ENCODE measurements at places on chromosomes 5 and 9.

DNA sequence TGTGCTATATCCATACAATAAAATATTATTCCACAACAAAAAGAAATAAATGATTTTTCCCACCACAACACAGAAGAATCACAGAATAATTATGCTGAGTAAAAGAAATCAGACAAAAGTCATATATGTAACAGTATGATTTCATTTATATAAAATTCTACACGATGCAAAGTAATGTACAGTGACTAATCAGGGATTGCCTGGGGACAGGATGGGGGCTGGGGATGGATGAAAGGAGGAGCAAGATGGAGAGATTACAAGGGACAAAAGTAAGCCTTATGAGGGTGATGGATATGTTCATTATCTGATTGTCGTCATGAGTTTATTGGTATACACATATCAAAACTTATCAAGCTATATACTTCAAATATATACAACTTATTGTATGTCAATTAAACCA, 154.0 kb downstream of the FBN2 start:
- DNase-seq, result no peak

GRCh38 chr9:137198902-137199283, 1.6 kb downstream of the TPRN start:
- DNase-seq, result no peak

GRCh38 chr5:95924720-95925377, 36.8 kb downstream of the ELL2 start:
- no peak for DNase-seq

GRCh38 chr5:176817841-176818377, 7.5 kb downstream of the UNC5A start:
- no peak for DNase-seq

GRCh38 chr9:3906437-3907213, 380.8 kb upstream of the RFX3 start:
- DNase-seq, result no peak

DNA sequence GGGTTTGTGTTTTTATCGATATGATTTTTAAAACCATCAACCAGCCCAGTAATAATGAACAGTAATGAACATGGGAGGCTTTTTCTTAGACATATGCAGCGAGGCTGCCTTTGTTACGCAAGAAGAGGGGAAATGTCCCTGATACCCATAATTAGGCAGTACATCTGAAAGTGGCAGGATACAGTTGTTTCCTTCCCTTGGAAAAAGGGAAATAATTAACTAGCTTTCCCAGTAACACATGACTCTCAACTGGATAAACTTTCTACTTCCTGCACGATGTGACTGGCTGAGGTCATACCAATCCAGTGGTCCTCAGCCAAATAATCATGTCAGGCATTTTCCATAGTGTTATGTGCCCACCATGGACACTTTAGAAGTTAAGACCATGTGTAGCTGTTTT, 431.6 kb upstream of the C9orf72 start:
- DNase-seq, result no peak

DNA sequence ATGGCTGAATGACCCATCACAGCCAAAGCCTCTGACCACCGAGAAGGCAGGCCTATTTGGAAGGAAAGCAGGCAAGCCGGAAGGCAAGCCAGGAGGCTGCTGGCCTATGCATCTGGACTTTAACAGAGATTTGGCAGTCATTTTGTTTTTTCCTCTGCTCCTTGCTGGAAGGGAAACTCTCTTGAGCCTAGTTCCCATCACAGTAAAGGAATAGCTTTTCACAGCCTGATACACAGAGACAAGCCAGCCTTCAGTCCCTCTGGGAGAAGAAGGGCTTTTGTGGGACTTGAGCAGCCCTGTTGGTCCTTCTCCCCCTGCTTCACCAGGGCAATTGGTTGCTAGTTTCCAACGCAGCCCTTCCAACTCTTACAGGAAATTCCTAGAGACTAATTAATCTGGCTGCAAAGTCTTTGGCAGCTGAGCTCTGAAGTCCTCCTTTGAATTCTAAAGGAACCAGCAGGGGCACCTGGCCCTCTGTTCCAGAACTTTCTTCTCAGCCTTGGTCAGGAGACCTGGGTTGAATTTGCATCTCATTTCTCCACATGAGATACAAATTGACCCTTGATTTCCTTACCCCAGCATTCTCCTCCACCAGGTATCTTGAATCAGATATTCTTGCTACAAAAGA, 157.3 kb upstream of the EPB41L4A start:
- DNase-seq, result peak; percentile 57

DNA sequence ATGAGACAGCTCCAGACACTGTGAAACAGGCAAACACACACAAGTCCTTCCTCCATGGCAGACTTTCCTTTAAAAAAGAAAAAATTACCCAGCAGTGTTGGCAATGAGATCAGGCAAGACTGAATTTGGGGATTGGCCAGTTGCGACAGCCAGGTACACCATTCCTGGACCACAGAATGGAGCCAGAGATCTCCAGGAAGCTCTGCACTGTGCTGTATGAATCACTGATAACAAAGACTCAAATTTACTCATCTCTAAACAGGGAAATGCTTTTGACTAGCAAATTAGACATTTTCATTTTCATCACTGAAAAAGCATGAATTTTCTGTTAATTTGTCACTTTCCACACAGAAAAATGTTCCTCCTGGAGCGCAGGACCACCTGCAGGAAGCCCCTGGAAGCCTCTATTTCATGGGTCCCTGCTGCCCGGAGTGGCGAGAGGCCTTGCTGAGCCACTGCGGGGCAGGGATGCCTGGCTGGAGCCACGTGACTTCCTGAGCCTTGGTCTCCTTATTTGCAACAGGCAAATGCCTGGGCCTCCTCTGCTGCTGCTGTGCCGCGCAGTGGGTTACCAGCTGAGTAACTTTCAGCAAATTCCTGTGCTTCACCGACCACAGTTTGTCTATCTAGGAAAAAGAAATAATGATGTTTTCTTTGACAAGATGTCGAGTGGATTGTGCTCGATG, 185.9 kb upstream of the ZNF618 start:
- no peak for DNase-seq

DNA sequence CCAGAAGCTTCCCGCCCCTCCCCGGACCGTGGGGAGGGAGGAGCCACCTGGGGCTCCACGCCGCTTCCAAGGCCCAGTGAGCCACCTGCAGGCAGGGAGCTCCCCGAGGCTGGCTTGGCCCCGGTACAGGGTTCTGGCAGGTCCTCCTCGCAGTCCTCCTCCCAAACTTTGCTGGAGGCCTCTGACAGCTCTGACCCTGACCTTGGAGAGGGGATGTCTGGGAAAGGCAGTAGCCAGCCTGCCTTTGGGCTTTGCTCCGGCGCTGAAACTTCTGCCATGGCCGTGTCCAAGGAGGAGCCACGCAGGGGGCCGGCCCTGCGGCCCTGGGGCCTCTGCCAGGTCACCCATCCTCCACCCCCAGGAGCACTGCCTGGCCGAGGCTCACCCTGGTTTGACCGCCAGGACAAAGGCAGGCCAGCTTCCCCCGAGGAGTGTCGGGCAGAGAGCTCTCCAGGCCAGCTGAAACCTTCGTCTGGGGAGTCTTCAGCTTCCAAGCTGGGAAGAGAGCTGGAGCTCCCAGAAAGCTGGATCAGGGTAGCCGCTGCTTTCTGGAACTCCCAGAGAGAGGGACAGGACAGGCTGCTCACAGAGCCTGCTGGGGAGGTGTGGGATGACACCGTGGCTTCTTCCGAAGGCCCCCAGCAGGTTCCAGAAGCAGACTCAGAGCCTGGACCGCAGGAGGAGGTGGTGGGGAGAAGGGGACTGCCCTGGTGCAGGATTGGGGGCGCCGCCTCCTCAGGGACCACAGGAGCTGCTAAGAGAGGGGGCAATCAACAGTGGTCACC, 9.0 kb upstream of the QSOX2 start:
- no peak for DNase-seq

DNA sequence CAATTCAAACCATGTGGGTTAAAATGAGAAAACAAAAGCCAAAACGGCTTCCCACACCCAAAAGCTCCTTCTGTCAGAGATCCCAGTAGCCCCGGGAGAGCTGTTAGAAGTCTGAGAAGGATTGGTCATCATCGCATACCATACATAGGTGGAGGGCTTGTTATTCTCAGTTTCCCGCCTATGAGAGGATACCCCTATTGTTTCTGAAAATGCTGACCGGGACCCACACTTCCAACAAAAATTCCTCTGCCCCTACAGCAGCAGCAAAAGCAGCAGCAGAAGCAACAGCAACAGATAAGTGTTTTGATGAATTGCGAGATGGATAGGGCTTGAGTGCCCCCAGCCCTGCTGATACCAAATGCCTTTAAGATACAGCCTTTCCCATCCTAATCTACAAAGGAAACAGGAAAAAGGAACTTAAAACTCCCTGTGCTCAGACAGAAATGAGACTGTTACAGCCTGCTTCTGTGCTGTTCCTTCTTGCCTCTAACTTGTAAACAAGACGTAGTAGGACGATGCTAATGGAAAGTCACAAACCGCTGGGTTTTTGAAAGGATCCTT, at the start of gene TEK:
Gene TEK, plus strand, starts transcription at position 245 of the 561 bp plus-strand sequence. CDS start 366 bp downstream, outside the sequence.
- peak; percentile 32 for DNase-seq

DNA sequence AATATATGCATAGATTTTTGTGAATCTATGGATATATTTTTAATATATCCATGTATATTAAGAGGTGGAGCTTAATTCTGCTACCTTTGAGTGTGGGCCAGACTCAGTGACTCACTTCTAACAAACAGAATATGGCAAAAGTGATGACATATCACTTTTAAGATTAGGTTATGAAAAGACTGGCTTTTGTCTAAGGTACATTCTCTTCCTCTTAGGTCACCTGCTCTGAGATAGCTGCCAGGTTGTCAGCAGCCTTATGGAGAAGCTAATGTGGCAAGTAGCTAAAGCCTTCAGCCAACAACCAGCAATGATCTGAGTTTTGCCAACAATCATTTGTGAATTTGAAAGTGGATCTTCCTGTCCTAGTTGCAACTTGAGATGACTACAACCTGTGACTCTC, 83.8 kb downstream of the ANKRD31 start:
- no peak for DNase-seq

DNA sequence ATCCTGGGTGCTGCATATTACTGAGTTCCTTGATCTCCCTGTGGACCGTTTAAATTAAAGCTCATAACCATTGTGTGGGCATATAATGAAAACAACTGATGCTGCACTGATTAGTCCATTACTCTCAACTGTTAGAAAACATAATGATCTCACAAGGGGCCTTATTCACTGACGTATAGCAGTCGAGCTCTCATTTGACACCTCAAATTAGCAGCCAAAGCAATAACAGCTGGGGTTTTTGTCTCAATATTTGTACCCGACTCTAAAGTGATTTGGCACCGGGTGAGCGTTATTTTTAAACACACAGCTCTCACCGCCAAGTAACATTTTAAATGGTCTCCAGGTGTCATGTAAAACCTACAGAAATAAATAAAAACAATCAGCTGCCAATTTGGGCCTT, 252.2 kb upstream of the PANK3 start:
- no peak for DNase-seq

DNA sequence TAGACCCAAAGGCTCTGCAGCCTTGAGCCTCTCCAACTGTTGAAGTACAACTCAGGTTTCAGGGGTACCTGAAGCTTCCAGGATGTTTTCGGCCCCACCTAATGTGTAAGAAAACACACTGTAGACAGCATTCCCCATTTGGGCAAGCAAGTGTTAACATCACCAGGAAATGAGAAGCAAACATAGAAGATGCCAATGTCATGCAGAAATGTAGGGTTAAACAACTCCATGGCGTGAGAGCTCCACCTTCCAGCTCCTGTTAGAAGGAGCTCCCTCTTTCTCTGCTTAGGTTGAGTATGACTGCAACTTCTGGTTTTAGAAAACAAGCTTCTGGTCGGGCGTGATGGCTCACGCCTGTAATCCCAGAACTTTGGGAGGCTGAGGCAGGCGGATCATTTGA, 31.0 kb upstream of the DENND1A start:
- DNase-seq, result no peak

DNA sequence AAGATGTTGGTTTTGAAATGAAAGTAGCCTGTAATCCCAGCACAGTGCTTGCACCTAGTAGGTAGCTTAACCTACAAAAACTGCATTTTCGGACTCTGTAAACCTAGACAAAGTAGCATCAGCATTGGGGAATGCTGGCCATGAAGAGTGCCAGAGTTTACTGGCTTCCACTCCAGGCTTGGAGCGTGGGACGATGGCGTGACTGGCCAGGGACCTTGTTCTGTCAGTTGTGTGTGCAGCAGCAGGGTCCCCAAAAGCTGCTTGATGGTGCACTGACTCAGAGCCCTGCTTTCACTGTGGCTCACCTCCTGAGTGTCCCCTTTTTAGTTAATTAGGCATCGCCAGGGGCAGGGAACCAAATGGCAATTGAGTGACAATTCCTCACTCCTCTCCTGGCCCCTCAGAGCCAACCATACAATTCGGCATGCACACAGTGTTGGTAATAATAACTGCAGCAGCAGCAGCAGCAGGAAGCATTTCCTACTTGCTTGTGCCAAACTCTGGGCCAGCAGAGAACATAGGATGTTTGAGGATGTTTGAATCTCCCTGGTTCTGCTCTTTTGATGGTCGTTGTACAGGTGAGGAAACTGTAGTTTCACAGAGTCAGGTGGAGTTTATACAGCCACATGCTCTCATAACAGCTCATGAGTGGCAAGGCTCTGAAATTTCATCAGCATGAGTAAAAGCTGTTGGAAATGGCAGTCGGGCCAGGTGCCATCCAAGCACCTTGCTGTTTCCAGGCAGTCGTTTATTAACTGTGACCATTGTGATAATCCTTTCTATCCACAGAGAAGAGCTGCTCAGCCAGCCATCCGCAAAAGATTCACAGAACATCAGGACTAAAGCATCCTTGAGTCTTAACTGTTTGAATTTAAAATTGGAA, 4.2 kb downstream of the UBE2QL1 start:
- no peak for DNase-seq

GRCh38 chr5:53917095-53917494, 356.7 kb downstream of the NDUFS4 start:
- no peak for DNase-seq

DNA sequence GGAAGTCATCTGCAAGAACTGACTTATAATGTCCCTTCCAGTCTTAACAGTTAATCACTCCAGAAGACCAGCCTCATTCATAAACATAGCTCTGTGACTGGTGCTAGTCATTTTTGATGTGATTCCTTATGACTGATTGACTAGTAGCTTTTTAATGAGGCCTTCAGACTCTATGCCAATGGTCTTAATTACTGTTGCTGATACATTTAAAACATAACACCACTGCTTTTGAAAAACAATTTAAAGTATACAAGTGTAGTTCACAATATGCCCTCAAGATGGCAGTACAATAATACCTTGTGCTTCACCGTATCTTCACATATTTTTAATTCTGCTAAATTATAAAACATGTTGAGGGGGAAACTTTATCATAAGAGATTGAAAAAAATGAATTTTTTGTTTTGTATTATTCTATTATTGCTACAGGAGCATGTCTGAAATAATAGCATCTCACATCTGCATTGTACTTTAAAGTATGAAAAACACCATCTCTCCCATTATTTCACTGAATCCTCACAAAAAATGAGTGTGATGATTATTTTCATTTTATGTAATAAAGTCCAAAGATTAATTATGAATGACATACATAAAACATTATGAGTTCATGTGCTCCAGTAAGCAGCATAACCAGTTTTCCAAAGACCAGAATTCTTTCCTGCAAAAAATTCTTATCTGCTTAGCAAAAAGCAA, 55.2 kb upstream of the SHISAL2B start:
- no peak for DNase-seq

DNA sequence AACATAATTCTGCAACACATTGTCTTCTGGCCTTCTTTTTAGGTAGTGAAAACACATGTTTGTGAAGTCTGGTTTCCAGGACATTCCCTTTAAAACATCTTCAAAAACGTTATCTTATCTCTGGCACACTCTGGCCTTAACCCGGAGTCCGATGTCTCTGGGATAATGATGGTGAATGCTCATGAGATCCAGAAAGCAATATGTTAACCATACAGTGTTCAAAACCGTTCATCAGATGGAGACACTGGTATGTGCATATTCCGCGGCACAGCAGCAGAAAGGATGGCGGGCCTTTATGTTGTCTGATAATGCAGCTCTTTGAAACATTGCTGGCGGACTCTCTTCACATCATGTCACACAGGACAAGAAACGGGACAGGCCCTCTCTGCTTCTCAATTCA, 605.2 kb downstream of the CCDC171 start:
- no peak for DNase-seq

Measured in femur (tissue), 1 donor.